ENCODE measurements at places on chromosomes 12 and 14. TPM values are rescaled to one million over a fixed set of nuclear protein-coding genes. Genes with fewer than 3 reads are reported as not detected.

FOS gene
- polyA plus RNA-seq = 303 TPM

RAB15 gene
- polyA plus RNA-seq = 7.5 TPM

DNA sequence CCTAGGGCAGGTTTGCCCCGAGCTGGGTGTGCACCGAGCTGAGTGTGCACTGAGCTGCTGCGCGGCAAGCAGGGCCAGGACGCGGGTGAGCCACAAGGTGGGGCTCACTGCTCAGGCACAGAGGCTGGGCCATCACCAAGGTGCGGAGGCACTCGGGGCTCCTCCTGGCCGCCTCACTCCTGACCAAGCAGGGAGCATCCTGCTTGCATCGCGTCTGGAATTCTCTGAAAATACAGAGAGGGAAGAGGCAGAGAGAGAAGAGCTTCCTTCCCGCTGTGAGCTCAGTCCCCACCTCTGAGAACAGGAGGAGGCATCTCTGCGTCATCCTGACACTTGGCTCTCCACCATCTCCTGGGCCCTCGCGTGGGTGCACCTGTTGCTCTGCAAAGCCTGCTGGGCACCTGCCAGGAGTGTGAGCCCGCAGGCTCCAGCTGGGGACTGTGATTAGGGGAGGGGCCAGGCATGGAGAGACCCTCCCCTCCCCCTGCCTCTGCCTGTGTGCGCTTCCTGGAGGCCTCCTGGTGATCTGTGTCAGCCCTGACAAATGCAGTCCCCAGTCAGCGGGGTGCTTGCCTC, 116.3 kb downstream of the GLT1D1 start:
- no peak overlapping the region for H3K27ac ChIP-seq
- H3K4me3 ChIP-seq = no peak overlapping the region
- no peaks in the 10 kb centered on the region for H3K27me3 ChIP-seq
- DNase-seq = no peak
- H3K4me1 ChIP-seq = no peaks in the 10 kb centered on the region

DNA sequence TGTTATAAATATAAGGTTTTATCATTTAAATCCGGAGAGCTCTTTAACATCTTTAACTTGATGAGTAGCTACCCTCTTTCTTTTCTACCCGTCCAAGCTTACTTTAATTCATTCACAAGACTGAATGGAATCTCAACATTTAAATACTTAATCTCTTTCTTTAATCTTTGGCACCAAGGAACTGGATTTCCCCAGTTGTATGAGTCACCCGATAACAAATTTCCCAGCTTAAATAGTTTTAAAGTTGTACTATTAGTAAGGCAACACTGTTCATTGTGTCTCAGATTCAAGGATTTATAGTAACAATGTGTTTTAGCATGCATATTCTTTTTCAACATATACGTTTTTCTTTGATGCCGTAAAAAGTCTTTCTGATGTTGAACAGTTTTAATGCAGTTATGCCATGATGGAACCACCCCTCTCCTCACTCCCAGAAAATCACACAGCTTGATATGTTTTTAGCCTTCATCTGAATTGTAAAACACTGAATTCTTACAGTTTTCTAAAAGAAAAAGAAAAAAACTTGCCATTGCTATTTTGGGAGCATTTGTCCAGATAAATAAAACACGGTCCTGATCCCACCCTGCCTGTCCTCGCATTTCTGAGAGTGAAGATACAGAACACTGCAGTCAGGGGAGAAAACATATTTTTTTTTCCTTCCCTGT, 16.0 kb upstream of the LRP6 start:
- no peak for DNase-seq
- H3K27ac ChIP-seq = peak overlapping the region; percentile 52
- peaks cover 21% of the 10 kb centered on the region for H3K4me1 ChIP-seq
- no peaks in the 10 kb centered on the region for H3K36me3 ChIP-seq
- no peak overlapping the region for H3K4me3 ChIP-seq
- no peaks in the 10 kb centered on the region for H3K27me3 ChIP-seq

DNA sequence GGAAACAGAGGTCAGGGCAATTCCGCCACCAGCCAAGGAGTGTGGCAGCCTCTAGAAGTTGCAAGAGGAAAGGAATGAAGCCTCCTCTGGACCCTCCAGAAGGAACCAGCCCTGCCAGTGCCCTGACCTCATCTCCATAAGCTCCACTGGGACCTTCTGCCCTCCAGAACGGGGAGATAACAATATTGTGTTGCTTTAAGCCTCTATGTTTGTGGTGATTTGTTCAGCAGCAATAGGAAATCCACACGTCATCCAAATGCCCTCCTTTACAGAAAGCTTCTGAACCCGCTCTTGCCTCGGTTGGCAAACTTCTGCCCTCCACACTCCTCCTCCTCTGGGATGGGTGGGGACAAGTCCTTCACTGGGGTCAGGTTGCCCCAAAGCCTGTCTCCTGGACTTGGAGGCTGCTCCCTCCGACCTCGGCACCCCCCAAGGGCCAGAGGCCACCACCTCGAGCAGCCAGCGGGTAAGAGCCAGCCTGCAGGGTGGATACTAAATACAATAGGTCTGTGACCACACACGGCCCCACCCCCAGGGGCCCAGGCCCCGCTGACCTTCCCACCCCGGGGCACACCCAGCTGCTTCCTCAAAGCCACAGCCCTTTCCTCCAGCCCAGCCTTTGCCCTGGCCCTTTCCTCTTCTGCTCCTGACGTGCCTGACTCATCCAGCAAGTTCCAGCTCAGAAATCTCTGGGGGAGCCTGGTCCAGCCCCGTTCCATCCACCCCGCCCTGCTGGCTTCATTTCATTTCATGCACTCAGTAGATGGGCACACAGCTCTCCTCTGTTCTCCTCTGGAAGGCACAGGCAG, 58.7 kb upstream of the NCOR2 start:
- H3K27me3 ChIP-seq = no peaks in the 10 kb centered on the region
- H3K4me3 ChIP-seq = no peak overlapping the region
- H3K36me3 ChIP-seq = no peaks in the 10 kb centered on the region
- no peaks in the 10 kb centered on the region for H3K4me1 ChIP-seq

FZD10 gene
- polyA plus RNA-seq = 0.07 TPM

GPR162 gene
- 5.2 TPM for polyA plus RNA-seq

ALX1 gene
- polyA plus RNA-seq = not detected

DNA sequence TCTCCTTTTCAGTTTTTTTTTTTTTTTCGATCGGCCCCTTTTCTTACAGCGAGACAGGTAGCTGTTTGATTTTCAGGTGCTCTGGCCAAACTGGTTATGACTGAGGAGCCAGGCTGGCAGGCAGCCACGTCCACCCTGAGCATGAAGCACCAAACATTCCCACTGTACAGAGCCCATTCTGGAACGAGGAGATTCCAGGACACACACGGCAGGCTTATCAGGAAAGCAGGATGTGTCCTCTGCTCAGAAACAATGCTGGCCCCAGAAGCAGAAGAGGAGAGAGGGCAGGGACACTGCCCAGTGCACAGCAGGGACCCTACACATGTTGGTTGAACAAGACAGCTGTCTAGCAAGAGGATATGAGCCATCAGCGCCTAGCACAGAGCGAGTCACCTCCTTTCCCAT, 3.7 kb upstream of the KRT2 start:
- DNase-seq = peak; percentile 49

DNA sequence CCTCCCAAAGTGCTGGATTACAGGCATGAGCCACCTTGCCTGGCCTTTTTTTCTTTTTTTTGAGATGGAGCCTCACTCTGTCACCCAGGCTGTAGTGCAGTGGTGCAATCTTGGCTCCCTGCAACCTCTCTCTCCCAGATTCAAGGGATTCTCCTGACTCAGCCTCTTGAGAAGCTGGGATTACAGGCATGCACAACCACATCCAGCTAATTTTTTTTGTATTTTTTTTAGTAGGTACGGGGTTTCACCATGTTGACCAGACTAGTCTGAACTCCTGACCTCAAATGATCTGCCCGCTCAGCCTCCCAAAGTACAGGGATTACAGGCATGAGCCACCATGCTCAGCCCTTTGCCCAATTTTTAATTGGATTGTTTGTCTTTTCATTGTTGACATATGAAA, 58.0 kb downstream of the SINHCAF start:
- no peaks in the 10 kb centered on the region for H3K4me1 ChIP-seq
- no peaks in the 10 kb centered on the region for H3K36me3 ChIP-seq
- no peak for DNase-seq
- H3K27me3 ChIP-seq = no peaks in the 10 kb centered on the region
- no peak overlapping the region for H3K27ac ChIP-seq
- H3K4me3 ChIP-seq = no peak overlapping the region

GRCh38 chr12:24775073-24775472, 173.8 kb downstream of the BCAT1 start:
- H3K4me3 ChIP-seq = no peak overlapping the region
- H3K27ac ChIP-seq = no peak overlapping the region
- DNase-seq = no peak
- H3K4me1 ChIP-seq = no peaks in the 10 kb centered on the region

GALNT9 gene
- 0.09 TPM for polyA plus RNA-seq

- no peak overlapping the region for H3K4me3 ChIP-seq
- H3K27me3 ChIP-seq = no peaks in the 10 kb centered on the region
- no peaks in the 10 kb centered on the region for H3K4me1 ChIP-seq
- H3K36me3 ChIP-seq = no peaks in the 10 kb centered on the region
- DNase-seq = no peak
Measured at GRCh38 chr12:115437061-115437567, 753.1 kb upstream of the TBX3 start.

KRT1 gene
- not detected for polyA plus RNA-seq

GRCh38 chr14:78902010-78902623, 731.9 kb downstream of the NRXN3 start:
- H3K36me3 ChIP-seq = no peaks in the 10 kb centered on the region
- H3K27ac ChIP-seq = no peak overlapping the region
- no peaks in the 10 kb centered on the region for H3K4me1 ChIP-seq
- peak; percentile 24 for DNase-seq
- no peaks in the 10 kb centered on the region for H3K27me3 ChIP-seq

PRKD1 gene
- 3.1 TPM for polyA plus RNA-seq

DNA sequence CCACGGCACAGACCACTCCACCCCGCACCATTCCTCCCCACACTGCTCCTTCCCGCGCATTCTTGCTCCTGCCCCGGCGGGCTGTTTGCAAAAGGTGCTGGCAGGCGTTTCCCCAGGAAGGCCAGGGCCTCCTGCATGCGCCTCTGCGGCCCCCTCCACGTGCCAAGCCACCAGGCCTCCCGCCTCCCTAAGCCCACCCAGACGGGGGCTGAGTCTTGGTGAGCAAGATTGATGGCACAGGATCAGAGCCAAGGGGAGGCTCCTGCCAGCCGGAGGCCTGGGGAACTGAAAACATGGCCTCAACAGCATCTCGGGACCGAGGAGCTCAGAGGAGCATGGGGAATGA, 328.3 kb upstream of the DIO3 start:
- no peaks in the 10 kb centered on the region for H3K27me3 ChIP-seq
- DNase-seq = no peak
- no peaks in the 10 kb centered on the region for H3K4me1 ChIP-seq
- no peak overlapping the region for H3K27ac ChIP-seq
- no peaks in the 10 kb centered on the region for H3K36me3 ChIP-seq
- no peak overlapping the region for H3K4me3 ChIP-seq

KIF21A gene
- polyA plus RNA-seq = 13.1 TPM

GRCh38 chr14:75566752-75567151, 11.7 kb upstream of the FLVCR2 start:
- H3K4me1 ChIP-seq = no peaks in the 10 kb centered on the region
- DNase-seq = no peak
- H3K27ac ChIP-seq = no peak overlapping the region
- no peak overlapping the region for H3K4me3 ChIP-seq

- H3K4me1 ChIP-seq = no peaks in the 10 kb centered on the region
- no peaks in the 10 kb centered on the region for H3K27me3 ChIP-seq
- peak overlapping the region; percentile 73 for H3K27ac ChIP-seq
- no peaks in the 10 kb centered on the region for H3K36me3 ChIP-seq
- DNase-seq = no peak
Measured at GRCh38 chr14:75426332-75427125, 1.3 kb upstream of the JDP2 start.

DNA sequence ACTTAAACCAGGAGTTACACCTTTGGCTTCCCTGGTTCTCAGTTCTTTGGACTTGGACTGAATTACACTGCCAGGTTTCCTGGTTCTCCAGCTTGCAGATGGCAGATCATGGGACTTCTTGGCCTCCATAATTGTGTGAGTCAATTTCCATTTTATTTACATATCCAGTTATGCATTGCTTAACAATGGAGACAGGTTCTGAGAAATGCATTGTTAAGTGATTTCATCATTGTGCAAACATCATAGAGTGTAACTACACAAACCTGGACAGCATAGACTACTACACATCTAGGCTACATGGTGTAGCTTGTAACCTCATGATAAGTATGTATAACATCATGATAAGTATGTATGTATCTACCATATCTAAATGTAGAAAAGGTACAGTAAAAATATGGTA, 276.1 kb upstream of the BTG1 start:
- H3K27me3 ChIP-seq = no peaks in the 10 kb centered on the region
- no peak for DNase-seq
- no peak overlapping the region for H3K27ac ChIP-seq
- no peaks in the 10 kb centered on the region for H3K36me3 ChIP-seq

DNA sequence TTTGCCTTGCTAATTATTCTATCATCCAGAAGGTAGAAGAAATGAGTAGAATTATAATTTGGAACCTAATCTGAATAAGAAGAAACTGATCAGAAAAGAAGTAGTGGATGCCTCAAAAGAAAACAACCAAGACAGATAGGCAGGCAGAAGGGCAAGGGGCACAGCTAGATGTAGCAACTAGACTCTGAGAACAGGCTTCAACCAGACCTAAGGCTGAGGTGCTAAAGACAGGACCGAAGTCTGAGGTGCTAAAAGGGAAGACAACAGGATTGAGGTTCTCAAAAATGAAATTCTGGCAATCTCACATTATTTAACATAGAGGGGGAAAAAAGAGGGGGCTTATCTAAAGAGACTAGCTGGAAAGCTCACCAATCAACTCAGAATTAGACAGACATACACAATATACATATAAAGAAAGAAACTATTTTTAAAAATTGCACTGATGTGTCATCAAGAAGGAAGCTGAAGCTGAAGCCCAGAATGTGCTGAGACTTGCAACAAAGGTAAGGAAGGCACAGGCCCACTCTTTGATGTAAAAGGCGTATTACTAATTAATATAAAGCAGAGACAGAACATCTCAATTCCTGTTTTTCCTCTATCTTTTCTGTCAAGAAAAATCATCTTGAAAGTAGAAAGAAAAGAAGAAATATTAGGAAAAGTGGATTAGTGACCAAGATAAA, 43.8 kb upstream of the CSRNP2 start:
- no peak overlapping the region for H3K27ac ChIP-seq
- no peak for DNase-seq
- H3K27me3 ChIP-seq = no peaks in the 10 kb centered on the region

FGD4 gene
- 3.6 TPM for polyA plus RNA-seq

- no peaks in the 10 kb centered on the region for H3K36me3 ChIP-seq
- no peak overlapping the region for H3K27ac ChIP-seq
- no peak for DNase-seq
- H3K4me1 ChIP-seq = no peaks in the 10 kb centered on the region
- no peaks in the 10 kb centered on the region for H3K27me3 ChIP-seq
Measured at GRCh38 chr12:43493261-43493797, 58.7 kb downstream of the ADAMTS20 start.

- no peaks in the 10 kb centered on the region for H3K36me3 ChIP-seq
- H3K4me3 ChIP-seq = no peak overlapping the region
- peaks cover 7% of the 10 kb centered on the region for H3K4me1 ChIP-seq
- no peak overlapping the region for H3K27ac ChIP-seq
Measured at GRCh38 chr12:98421316-98421715, 94.1 kb upstream of the TMPO start.

GRCh38 chr12:30437616-30438015, 258.1 kb downstream of the IPO8 start:
- no peaks in the 10 kb centered on the region for H3K27me3 ChIP-seq
- no peak overlapping the region for H3K4me3 ChIP-seq
- H3K4me1 ChIP-seq = peaks cover 13% of the 10 kb centered on the region
- no peak for DNase-seq
